ENCODE measurements at places on chromosomes 11 and 22.

DNA sequence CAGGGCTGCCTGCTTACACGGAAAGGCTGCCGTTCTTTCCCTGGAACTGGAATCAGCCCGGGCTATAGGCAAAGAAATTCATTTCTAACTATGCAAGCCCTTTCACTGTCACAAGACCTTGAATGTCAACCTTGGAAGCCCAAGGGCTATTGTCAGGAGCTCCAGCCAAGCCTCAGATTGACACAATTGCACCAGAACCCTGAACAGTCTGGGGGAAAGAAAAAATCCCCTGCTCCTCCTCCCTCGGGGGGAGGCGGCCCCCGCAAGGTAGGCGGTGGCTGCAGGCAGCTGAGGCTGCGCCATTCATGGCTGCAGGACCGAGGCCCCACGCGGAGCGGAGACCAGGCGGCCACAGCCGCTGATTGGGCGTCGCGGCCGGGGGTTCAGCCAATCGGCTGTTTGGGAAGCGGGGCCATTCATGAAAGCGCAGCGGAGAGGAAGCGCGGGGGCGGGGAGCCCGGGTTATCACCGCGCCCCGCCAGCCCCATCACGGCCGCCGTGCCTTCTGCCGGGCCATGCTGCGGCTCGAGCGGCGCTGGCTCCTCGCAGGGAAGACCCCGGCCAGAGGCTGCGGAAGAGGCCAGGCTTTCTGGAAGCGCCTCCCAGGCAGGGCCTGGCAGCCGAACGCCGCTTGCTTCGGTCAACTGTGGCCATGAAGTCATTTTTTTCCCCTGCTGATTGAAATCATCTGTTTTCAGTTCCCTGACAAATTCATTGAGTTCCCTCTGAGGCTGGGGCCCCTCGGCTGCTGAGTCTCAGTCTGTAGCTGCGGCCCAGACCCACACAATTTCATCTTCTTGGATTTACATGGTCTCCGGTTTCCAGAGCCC is 38.1 kb upstream of the LINC01488 start:
- peak; percentile 94 for DNase-seq

GRCh38 chr11:44833877-44834452 is 107.2 kb downstream of the TSPAN18 start:
- DNase-seq, result no peak

DNA sequence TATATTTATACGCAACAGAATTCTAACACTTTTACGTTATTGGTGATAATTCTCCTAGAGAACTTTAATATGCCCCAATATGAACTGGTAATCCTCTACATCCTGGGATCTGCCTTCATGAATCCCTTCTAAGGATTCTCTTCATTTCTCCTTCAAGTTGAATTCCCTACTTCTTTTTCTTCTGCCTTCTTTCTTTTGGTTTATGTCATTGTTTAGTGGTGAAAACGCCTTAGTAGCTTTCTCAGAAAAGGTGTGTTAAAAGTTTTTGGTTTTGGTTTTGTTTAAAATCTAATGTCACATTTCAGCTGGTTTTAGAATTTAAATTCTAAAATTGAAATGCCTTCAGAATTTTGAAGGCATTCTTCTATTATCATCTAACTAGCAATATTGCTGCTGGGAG is 17.7 kb upstream of the RTL6 start:
- no peak for DNase-seq

DNA sequence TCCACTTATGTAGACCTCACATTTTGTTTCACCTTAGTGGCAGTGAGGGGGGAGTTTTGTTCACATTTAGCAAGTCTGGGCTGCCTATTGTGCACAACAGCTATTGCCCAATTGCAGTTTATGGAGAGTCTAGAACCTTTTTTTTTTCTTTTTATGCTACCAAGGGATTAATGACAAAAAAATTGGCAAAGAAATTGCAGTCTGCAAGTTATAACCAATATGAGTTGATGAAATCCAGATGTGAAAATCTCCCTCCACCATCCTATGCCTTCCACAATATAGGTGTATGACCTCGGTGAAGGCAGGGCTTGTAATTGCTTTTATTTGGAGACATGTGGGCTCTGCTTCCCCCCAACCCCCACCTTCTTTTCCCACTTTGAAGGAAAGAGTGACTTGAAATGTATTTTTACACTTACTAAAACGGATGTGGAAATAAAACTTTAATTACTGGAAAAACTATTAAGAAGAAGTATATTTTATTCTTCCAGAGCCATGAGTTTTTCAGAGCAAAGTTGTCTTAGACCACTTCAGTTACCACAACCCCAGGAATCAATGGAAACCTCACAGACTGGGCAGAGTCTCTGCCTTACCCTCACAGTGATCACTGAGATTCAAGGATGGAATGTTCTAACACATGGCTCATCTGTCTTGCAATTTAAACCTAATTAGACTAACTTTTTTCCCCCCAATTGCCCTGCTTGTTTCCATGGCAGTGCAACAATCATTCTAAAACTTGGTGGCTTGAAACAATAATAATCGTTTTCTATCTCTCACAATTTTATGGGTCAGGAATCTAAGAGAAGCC is 120.8 kb upstream of the SLC5A12 start:
- DNase-seq, result no peak

DNA sequence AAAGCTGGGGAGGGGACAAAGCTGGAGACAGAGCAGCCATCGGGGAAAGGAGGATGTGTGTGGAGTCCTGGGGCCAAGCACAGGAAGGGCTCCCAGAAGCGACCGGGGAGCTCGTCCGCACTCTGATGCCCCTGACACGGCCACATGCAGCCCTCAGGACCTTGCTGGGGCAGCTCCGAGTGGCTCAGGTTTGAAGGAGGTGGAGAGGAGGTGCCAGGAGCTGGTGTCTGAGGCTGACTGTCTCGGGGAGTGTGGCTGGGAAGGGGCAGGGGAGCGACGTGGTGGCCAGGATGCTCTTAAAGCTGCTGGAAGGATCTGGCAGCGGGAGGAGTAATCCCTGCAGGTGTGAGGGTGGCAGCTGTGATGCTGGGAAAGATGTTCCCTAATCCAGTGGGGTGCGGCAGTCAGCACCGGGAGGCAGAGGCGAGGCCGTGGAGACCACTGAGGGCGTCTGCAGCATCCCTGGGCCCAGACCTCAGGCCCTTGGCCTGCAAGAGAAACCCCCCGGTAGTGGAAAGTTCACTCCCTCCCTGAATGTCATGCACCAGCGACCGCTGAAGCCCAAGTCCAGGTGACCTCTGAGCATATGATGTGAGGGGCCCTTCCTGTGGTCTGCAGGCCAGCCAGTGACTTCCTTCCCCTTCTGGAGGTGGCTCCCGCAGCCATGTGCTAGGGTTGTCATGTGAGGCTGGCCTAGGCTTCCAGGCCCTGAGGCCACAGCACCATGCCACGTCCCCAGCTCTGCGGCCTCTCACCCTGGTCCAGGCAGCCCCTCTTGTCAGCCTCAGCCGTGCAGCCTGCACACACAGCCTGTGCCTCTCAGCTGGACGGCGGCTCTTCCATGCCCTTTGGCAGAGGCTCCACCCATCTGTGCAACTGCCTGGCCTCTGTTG is 17.2 kb upstream of the CTSD start:
- no peak for DNase-seq

DNA sequence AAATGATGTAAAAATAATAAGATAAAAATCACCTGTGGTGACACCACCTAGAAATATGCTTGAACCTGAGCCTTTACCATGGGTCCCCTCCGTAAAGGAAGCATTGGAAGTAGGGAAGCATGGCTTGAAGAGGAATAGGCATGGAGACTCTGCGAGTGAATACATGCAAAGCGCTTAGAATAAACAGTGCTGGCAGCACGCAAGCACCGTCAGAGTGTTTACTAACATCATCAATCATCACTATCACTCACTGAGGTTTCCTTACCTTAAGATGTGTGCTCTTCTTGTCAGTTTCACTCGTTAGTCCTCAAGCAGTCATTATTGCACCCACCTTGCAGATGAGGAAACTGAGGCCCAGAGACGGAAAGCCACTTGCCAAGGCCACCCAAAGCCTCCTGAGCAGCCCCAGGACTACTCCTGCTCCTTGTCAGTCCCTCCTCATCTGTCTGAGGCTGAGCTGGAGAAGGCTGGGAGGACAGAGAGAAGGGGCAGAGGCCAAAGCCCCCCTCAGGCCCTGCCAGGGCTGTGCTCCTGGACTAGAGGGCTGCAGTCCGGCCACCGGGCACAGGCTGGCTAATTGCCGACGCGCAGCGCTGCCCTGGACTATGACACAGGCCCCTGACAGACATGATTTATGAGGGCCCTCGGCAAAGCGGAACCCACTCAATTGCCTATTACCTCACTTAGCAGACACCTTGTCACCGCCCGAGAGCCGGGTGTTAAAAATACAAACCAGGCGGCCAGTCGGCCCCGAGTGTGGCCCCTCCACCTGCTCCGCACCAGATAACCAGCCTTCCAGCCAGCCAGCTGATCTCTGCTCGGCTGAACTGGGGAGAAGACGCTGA is 168.9 kb downstream of the MN1 start:
- no peak for DNase-seq

DNA sequence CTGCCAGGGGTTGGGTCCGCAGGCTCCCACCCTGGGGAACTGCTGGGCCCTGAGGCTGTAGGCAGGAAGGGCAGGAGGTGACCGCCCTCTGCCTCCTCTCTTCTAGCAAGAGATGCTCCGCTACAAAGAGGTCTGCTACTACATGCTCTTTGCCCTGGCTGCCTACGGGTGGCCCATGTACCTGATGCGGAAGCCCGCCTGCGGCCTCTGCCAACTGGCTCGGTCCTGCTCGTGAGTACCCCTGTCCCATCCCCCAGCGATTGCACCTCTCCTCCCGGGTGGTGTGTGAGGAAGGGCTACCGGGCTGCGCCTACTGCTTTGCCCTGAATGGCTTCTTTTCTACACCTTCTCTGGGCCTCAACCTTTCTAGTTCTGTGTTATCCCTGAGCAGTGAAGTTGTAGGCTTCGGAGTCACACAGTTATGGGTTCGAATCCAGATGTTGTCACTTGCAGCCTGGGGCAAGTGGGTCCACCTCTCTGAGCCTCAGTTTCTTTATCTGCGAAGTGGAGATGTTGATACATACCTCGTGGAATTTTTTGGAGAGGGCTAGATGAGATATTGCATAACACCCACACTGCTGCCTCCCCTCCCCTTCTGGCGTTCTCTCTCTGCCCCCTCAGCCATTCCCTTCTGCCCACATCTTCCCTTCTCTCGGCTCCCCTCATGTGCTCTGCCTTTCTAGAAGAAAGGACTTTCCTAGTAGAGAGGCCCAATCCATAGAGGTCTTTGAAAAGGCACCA is 21.1 kb upstream of the MYRF start:
- no peak for DNase-seq

DNA sequence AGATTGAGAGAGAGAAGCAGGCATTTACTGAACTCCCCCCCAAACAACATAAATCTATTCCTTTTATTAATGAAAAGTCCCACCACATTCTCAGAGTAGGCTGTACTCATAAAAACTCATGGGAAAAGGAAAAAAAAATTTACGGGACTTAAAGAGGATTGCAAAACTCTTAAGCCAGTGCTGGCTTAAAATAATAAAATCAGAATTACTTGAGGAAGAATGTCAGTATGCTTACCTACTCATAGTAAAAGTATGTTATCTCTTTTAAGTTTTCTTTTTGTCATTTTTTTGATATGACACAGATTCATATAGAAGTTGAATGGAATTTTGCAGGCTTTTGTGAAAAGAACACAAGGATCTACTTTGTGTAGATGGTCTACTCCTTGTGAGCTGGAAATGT is 126.3 kb downstream of the LUZP2 start:
- no peak for DNase-seq

DNA sequence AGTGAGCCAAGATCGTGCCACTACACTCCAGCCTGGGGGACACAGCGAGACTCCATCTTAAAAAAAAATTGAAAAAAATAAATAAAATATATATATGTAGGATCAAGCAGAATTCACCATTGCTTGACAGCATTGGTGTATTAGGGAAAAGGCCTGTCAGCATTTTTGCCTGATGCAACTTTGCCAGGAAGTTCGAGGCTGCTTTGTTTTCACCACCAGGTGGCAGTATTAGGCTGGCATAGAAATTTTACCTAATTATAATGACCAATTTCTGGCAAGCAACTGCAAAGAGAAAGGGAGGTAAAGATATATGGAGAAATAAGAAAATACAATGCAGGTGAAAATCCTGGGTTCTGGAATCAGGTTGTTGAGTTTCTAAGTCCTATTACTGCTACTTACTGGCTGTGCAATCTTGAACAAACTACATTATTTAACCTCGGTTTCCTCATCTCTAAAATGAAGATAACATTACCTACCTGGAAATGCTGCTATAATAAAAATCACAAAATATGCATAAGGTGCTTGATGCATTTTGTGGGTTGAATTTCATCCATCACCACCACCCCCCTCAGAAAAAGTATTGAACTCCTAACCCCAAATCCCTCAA is 24.7 kb downstream of the LAYN start:
- DNase-seq, result peak; percentile 77

GRCh38 chr11:94574193-94574961 is 7.2 kb downstream of the PIWIL4 start:
- peak; percentile 33 for DNase-seq

- DNase-seq, result no peak
Observed at GRCh38 chr11:32225571-32226285, 134.9 kb downstream of the RCN1 start.

DNA sequence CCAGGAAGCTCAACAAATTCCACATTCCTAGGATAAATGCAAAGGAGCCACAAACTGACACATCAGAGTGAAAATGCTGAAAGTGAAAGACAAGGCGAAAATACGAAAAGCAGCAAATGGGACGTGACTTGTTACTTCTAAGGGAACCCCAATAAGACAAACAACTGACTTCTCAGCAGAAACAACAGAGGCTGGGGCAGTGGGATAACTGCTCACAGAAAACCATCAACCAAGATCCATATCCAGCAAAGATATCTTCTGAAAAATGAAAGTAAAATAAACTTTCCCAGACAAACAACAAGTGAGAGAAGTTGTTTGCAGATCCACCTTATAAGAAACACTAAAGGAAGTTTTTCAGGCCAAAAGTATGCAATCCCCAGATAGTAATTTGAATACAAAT is 72.1 kb downstream of the DGCR2 start:
- DNase-seq, result no peak

DNA sequence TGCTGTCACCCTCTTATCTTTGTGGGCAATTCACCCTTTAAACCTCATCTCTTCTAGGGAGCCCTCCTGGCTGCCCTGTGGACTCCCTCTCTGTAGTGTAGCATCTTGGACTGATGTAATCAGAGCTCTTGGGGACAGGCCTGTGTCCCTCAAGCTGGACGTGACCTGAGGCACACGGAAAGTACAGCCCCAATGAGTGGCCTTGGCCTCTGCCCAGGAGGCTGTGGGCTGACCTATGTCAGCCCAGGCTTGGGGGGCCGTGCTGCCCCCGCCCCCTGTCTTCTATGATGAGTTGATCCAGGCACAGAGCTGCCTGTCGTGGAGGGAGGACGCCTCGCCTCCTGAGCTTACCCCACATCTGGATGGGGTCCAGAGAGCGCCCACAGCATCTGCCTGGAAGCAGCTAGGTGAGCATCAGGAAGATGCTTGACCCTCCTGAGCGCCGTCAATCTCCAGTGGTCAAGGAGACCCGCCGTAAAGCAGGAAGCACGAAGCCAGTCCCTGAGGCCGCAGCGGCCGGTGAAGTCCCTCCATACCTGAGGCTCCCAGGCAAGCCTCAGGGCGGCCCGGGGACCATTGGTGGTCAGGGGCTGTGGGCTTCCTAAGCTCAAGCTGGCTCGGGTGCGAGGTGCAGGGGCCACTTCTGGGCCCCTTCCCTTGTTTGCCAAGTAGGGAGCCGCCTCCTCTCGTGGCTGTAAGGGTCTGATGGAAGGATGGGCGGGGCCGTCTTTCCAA is 1136.9 kb downstream of the BRD1 start:
- no peak for DNase-seq

All from hematopoietic multipotent progenitor cell treated with erythropoietin and hydrocortisone succinate and interleukin-3 and kit ligand, for 8 days (in vitro differentiated cells).